ENCODE measurements at places on chromosomes 5 and 9.

GRCh38 chr9:113477058-113477457 lies 13.5 kb downstream of the RGS3 start:
- DNase-seq, result no peak

GRCh38 chr9:6884101-6884500 lies 126.3 kb downstream of the KDM4C start:
- no peak for DNase-seq

DNA sequence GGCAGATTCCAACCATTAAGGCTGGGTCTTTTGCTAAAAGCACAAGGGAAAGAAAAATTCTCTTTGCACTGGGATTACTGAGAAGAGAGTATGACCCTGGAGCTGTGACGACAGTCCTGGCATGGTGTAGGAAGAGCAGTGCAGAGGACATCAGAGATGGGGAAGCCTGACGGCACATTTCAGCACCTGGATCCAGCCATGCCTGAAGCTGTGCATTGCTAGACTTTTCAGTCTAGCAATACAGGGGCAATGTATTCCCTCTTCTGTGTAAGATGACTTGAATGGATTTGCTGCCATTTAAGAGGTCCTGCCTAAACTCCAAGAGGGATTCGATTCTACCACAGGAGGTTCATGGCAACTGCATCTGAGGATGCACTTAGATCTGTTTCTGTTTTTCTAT lies 12.3 kb upstream of the MRNIP start:
- no peak for DNase-seq

DNA sequence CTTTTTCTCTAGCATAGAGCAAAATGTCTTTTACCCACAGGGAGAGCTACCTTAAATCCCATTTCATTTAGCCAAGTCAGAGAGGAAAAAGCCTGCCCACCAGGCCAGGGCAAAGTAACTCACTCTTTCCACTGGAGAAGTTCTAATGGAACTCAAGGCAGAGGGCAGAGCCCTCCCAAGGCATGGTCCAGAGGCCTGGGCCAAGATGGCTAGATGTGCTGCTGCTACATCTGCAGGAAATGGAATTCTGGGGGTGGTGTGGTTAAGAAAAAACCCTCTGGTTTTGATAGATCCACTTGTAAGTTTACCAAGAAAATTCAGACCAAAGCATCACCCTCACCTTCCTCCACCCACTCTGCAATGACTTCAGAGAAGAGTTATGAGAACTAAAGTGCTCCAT lies 37.3 kb downstream of the CSF2 start:
- no peak for DNase-seq

DNA sequence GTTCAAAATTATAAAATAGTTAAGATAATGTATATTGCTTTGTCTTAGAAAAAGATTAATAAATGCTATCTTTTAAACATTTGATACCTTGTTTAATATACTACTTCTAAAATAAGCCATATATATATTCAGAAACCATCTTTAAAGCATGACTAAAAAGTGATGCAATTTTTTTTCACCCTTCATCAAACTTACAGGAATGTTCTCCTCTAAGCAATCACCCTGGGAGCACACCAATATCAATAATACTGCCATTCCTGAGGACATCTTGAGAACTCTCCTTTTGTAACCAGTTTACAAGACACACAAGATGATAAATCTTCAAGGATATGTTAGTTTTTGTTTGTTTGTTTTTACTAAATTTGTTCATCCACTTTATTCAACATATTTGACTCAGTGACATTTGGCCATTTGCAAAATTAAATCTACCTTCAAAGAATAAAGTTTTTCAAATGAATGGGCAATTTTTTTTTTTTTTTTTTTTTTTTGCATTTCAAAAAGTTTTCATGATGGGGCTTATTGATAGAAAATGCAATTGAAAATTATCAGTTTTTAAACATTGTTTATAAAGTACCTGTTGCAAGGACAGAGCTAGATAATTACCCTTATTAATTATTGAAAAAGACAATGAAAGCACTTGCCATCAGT lies 17.2 kb downstream of the FOXD1 start:
- DNase-seq, result no peak

Measured in cardiac septum (tissue), 1 donor.